ENCODE measurements at places on chromosomes 6 and 20.

- no peak for DNase-seq
Measured at GRCh38 chr6:36280467-36280866, 10.6 kb downstream of the PNPLA1 start.

DNA sequence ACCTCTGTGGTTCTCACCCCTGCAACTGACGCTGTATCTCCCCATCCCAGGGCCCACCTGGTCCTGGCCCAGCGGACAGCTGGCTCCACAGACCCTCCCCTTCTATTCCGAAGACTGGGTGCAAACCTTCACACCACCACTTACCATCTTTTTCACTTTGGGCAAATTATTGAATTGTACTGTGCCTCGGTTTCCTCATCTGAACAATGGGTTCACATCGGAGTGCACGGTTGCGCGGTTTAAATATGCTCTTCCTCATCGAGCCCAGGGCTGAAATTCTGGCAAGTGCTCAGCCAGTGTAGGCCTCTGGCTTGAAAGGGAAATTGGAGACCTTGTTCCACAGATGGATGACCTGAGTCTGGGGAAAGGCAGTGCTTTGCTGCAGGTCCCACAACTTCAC is 2.9 kb upstream of the ARFGAP1 start:
- DNase-seq: no peak

DNA sequence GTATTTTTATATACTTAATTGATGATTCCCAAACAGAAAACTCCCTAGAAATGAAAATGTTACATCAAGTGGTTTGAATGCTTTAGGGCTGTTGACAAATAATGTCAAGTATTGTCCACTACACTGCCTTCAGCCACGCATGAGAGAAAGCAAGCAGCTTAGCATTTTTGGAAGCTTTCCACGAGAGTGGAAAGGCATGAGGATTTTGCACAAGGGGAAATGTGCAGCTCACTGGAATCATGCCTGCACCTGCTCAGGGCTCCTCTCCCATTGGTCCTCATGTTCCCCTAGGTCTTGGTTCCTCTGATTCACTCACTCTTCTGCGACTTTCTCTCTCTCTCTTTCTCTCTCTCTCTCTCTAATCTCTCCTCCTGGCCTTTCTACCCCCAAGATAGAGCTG is 439.5 kb upstream of the CDH4 start:
- no peak for DNase-seq

- DNase-seq: no peak
Measured at GRCh38 chr20:38001981-38002380, 31.3 kb downstream of the TTI1 start.

GRCh38 chr6:53543359-53544216 is 1.3 kb downstream of the GCLC start:
- no peak for DNase-seq

GRCh38 chr6:29524044-29524443 is 35.5 kb downstream of the UBD start:
- no peak for DNase-seq

GRCh38 chr20:51175156-51175555 is 152.2 kb upstream of the KCNG1 start:
- no peak for DNase-seq

- no peak for DNase-seq
Measured at GRCh38 chr20:61520893-61521460, 268.9 kb downstream of the CDH4 start.

DNA sequence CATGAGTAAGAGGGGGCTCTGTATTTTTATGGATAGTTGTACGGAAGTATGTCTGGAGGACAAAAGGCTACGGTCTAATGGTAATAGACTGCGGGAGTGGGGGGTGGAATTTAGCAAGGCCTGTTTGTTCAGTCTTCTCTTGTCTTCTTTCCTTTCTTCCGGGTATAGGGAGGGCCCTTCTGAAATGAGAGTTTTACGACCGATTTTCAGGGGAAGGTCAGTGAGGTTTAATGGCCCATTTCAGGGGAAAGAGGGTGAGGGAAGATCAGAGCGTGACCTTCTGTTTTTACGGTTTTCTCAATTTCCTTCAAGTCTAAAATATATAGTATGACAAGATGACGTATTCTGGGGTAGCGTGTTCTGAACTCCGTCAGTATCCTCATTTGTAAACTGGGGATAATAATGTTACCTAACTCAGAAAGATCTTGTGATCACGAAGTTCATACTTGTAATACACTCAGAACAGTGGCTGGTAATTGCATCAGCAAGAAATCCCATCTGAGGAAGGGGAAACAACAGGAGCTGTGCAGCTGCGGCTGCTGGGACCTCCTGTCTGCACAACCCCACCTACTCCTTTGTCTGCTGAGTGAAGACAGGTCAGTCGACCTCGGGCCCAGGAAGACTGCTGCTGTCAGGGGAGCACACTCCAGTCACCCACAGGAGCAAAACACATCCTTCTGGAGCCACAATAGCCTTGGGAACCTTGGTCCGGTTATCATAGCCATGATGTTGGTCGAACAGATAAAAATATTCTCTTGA is 90.4 kb downstream of the MAP3K7 start:
- no peak for DNase-seq

DNA sequence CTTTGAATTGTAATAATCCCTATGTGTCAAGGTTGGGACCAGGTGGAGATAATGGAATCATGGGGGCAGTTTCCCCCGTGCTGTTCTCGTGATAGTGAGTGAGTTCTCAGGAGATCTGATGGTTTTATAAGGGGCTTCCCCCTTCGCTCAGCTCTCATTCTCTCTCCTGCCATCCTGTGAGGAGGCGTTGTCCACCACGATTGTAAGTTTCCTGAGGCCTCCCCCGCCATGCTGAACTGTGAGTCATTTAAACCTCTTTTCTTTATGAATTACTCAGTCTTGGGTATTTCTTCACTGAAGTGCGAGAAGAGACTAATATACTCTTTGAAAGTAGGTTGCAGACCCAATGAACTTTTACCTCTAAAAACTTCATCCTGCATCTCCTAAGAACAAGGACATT is 39.2 kb upstream of the KCNG1 start:
- DNase-seq: no peak
